ENCODE measurements at places on chromosomes 2 and 18. TPM values are rescaled to one million over a fixed set of nuclear protein-coding genes. Genes with fewer than 3 reads are reported as not detected.

The STON1 gene
- 3.1 TPM for total RNA-seq

The RAB6C gene
- total RNA-seq, result 1.4 TPM

- DNase-seq, result no peak
Measured at GRCh38 chr2:222946700-222947287, 86.0 kb downstream of the ACSL3 start.

- no peak for DNase-seq
Measured at GRCh38 chr2:43133336-43133707, 93.1 kb downstream of the ZFP36L2 start.

- no peak for DNase-seq
Measured at GRCh38 chr18:55115606-55116005, 156.3 kb upstream of the CCDC68 start.

- DNase-seq, result no peak
Measured at GRCh38 chr2:24016376-24016761, 6.5 kb downstream of the MFSD2B start.

DNA sequence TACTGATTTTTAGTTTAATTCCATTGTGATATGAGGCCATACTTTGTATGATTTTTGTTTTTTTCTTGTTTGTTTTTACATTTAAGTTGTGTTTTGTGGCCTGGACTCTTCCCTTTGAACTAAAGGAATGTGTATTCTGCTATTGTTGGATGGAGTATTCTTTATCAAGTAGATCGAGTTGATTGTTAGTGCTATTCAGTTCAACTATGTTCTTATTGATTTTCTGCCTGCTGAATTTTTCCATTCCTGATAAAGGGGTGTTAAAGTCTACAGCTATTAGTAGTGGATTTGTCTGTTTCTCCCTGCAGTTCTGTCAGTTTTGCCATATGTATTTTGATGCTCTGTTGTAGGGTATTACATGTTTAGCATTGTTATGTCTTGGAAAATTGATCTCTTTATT, 14.5 kb downstream of the RNF144A start:
- no peak for DNase-seq

GRCh38 chr18:75320506-75320905, 107.0 kb downstream of the SMIM21 start:
- DNase-seq, result no peak

Data from endothelial cell (in vitro differentiated cells).